Aorta (tissue), 5 donors: ENCODE measurements at places on chromosomes 13 and 19. TPM values are rescaled to one million over a fixed set of nuclear protein-coding genes. Genes with fewer than 3 reads are reported as not detected.

Gene ABCC4
- total RNA-seq = 11.3 TPM

Gene KLHL26
- 12.1 TPM for total RNA-seq

Gene SIGLEC5
- total RNA-seq = 0.58 TPM

Gene RCBTB2
- total RNA-seq = 25.7 TPM

Gene ZNF491
- 4.8 TPM for total RNA-seq

Gene PRSS57
- total RNA-seq = not detected

Gene RXFP2
- total RNA-seq = not detected

Gene BST2
- 72.0 TPM for total RNA-seq

Gene CBARP
- 3.7 TPM for total RNA-seq

Gene CGB5
- total RNA-seq = not detected

Gene EID2B
- total RNA-seq = 3.3 TPM

Gene FCER2
- total RNA-seq = 0.36 TPM

Gene CYP4F8
- total RNA-seq = not detected

Gene TEX26
- total RNA-seq = not detected

Gene NPAS1
- 1.0 TPM for total RNA-seq

Gene PINLYP
- 10.1 TPM for total RNA-seq

Gene PEAK3
- total RNA-seq = 0.93 TPM

Gene URAD
- not detected for total RNA-seq

Gene PLIN5
- 3.8 TPM for total RNA-seq

Gene LRG1
- 2.8 TPM for total RNA-seq

Gene FOSB
- 754 TPM for total RNA-seq

Gene SIGLEC7
- total RNA-seq = 4.5 TPM

Gene ARRDC2
- total RNA-seq = 40.6 TPM

Gene HRC
- total RNA-seq = 4.8 TPM

Gene PSG6
- not detected for total RNA-seq

Gene TMEM86B
- 2.0 TPM for total RNA-seq

Gene SIGLEC6
- 2.9 TPM for total RNA-seq

Gene SAFB
- 79.3 TPM for total RNA-seq

Gene CYP4F3
- 0.71 TPM for total RNA-seq

Gene DIAPH3
- total RNA-seq = 3.2 TPM

Gene KCNJ14
- total RNA-seq = 1.1 TPM

Gene SERPINE3
- total RNA-seq = not detected

Gene PSG3
- total RNA-seq = not detected

Gene DDA1
- 21.4 TPM for total RNA-seq

Gene RAB3A
- 3.8 TPM for total RNA-seq

Gene TTC9B
- total RNA-seq = not detected

Gene RUBCNL
- 4.2 TPM for total RNA-seq

Gene RNASEH2A
- total RNA-seq = 7.2 TPM

Gene POLR1G
- total RNA-seq = 3.9 TPM

Gene POLD1
- total RNA-seq = 26.9 TPM

Gene ZNF229
- 7.4 TPM for total RNA-seq

Gene SLC44A2
- total RNA-seq = 158 TPM

Gene KIR2DL4
- total RNA-seq = not detected

Gene SPTBN4
- 3.6 TPM for total RNA-seq

Gene UPK1A
- not detected for total RNA-seq
